Smooth muscle cell of the pulmonary artery (primary cell): ENCODE measurements at places on chromosomes 6 and 20. TPM values are rescaled to one million over a fixed set of nuclear protein-coding genes. Genes with fewer than 3 reads are reported as not detected.

BCAS4 gene
- 13.5 and 19.5 TPM in 2 replicates for total RNA-seq

FRS3 gene
- 1.8 and 2.8 TPM in 2 replicates for total RNA-seq

ZC3H12D gene
- total RNA-seq, result 0.17 and 0.33 TPM in 2 replicates

ARHGAP18 gene
- 27.3 and 50.0 TPM in 2 replicates for total RNA-seq

C6orf118 gene
- total RNA-seq, result not detected in 2 replicates

HLA-DQB1 gene
- total RNA-seq, result not detected in 2 replicates

NKX2-4 gene
- total RNA-seq, result not detected in 2 replicates

ADGRB3 gene
- 0.83 and 1.4 TPM in 2 replicates for total RNA-seq

SLC2A10 gene
- total RNA-seq, result 52.4 and 61.1 TPM in 2 replicates

VSX1 gene
- total RNA-seq, result not detected in 2 replicates

DST gene
- total RNA-seq, result 492 and 511 TPM in 2 replicates

SLC22A16 gene
- total RNA-seq, result not detected in 2 replicates

IRF4 gene
- under 0.01 TPM in 1 of 2 replicates, not detected in the other for total RNA-seq

VGLL2 gene
- not detected in 2 replicates for total RNA-seq

BAG2 gene
- 16.5 and 16.6 TPM in 2 replicates for total RNA-seq

TP53TG5 gene
- total RNA-seq, result 0.03 TPM in 1 of 2 replicates, not detected in the other

SMPDL3A gene
- 8.4 and 14.0 TPM in 2 replicates for total RNA-seq

FIG4 gene
- total RNA-seq, result 19.9 and 25.9 TPM in 2 replicates

POPDC3 gene
- 4.4 and 14.8 TPM in 2 replicates for total RNA-seq

TMEM200A gene
- total RNA-seq, result 134 and 167 TPM in 2 replicates

PLEKHG1 gene
- total RNA-seq, result 0.59 and 2.4 TPM in 2 replicates

MAS1L gene
- not detected in 2 replicates for total RNA-seq

TSPO2 gene
- not detected in 2 replicates for total RNA-seq

ZNF343 gene
- 13.0 and 15.3 TPM in 2 replicates for total RNA-seq

XKR7 gene
- total RNA-seq, result under 0.01 TPM in 1 of 2 replicates, not detected in the other

GPSM3 gene
- 1.5 and 1.7 TPM in 2 replicates for total RNA-seq

IPCEF1 gene
- 0.07 TPM in 1 of 2 replicates, not detected in the other for total RNA-seq

TLDC2 gene
- not detected in 2 replicates for total RNA-seq

MUCL3 gene
- total RNA-seq, result not detected in 2 replicates

PACRG gene
- total RNA-seq, result 0.20 TPM in 1 of 2 replicates, not detected in the other
